BE2C (cell line): ENCODE measurements at places on chromosomes 11 and 22.

GRCh38 chr11:45189230-45189629 is 42.8 kb downstream of the PRDM11 start:
- no peak for DNase-seq

GRCh38 chr11:413120-414081 is 1.4 kb downstream of the SIGIRR start:
- no peak for DNase-seq

DNA sequence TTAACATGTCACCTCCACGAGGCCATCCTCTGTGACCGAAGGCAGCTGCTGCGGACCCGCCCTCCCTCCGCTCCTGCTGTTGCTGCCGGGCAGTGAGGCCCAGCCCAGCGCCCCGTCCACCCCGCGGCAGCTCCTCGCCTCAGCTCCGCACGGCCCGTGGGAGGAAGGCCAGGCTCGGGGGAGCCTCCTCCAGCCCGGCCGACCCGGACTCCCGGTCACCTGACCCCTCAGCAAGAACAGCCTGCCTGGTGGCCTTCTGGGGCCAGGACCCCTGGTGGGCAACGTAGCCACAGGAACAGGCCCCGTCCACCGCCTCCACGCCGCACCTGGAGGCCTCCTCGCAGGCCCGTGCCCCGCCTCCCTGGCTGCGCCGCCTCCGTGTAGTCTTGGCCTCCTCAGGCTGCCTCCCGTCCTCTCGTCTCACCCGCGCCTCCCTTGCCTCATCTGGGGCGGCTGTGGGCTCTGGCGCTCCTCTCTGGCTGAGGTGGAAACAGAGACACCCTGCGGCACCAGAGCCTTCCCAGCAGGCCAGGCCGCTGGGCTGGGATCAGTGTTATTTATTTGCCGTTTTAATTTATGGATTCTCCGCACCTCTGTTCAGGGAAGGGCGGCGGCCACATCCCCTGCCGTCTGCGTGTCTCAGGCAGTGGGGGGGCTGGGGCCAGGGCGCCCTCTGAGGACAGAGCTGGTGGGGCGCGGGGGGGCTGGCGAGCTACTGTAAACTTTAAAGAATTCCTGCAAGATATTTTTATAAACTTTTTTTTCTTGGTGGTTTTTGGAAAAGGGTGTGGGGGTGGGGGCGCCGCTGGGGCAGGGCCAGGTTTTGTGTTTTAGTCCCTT is 25.4 kb downstream of the MOB2 start:
- no peak for DNase-seq

GRCh38 chr22:44906999-44907644 is 102.7 kb downstream of the PHF21B start:
- no peak for DNase-seq

DNA sequence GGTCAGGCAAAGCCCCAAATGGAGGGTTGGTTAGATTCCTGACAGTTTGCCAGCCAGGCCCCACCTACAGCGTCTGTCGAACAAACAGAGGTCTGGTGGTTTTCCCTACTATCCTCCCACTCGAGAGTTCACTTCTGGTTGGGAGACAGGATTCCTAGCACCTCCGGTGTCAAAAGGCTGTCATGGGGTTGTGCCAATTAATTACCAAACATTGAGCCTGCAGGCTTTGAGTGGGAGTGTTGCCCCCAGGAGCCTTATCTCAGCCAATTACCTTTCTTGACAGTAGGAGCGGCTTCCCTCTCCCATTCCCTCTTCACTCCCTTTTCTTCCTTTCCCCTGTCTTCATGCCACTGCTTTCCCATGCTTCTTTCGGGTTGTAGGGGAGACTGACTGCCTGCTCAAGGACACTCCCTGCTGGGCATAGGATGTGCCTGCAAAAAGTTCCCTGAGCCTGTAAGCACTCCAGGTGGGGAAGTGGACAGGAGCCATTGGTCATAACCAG is 4.7 kb upstream of the TTC36 start:
- peak; percentile 46 for DNase-seq

GRCh38 chr22:29055192-29055830 is 6.3 kb downstream of the C22orf31 start:
- DNase-seq: no peak

DNA sequence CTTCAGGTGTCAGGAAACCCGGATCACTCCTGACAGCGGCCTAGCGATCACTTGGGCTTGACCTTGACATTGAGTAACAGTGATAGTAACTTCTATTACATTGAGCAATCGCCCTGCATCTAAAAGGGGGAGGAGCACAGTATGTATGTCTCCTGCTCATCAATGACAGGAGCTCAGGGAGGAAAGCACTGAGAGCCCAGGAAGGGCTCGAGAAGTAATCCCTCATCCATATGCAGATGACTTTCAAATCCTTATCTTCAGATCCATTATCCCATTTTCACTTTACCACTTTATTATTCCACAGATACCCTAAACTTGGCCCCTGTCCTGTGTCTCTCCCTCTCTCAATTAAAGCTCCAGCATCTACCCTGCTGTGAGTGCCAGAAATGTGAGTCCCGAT is 47.8 kb downstream of the ABTB2 start:
- no peak for DNase-seq

GRCh38 chr22:45019861-45020655 is 10.3 kb upstream of the PHF21B start:
- DNase-seq: no peak

DNA sequence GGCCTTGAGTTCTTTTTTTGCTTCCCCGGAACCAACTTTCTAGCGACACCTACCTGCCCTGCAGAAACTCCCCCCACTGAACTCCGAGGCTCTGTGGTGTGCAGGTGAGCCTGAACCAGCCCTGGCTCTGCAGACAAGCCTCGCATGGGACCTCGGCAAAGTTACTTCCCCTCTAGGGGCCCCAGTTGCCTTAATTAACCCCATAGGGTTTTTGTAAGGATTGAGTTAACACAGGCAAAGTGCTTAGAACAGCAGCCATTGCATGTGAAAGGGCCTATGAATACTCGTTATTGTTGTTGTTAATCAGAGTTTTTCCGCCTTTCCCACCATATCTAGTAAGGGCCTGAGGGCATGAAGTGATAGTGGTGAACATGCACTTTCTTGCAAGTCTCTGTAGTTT is 12.6 kb upstream of the SYT13 start:
- DNase-seq: no peak

GRCh38 chr11:74714904-74715303 is 16.3 kb downstream of the CHRDL2 start:
- no peak for DNase-seq

GRCh38 chr22:28241656-28242290 is 322.7 kb upstream of the PITPNB start:
- peak; percentile 44 for DNase-seq

DNA sequence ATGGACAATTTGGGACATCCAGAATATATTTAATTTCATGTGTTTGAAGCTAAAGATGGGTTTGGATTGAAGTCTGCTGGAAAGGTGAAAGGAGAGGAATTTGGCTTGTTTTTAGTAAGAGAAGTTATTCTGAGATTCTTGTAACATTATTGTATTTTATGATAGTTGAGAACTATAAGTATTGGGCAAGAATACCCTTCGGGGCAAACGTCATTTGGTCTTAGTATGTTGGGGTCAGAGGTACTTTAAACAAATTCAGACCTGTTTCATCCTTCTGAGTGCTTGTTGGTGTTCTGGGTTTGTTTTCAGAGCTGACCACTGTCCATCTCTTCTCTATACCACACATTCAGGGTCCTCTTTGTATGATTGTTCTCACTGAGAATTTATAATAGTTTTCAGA is 19.5 kb downstream of the PANX1 start:
- no peak for DNase-seq

DNA sequence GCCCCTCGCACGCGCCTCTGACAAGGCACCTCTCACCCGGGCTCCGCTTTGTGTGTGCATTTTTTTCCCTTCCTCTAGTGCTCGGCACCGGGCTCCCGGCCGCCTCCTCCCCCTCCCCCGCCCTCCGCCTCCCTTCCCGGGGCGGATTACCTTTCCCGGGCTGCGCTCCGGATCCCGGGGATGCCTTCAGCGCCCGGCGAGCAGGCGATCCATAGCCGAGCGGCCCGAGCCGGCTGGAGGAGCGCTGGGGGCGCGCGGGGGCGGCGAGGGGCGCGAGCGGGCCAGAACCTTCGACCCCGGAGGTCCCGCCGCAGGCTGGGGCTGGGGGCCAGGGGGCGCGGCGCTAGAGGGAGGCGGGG is 282 bp downstream of the MPPED2 start:
- no peak for DNase-seq

DNA sequence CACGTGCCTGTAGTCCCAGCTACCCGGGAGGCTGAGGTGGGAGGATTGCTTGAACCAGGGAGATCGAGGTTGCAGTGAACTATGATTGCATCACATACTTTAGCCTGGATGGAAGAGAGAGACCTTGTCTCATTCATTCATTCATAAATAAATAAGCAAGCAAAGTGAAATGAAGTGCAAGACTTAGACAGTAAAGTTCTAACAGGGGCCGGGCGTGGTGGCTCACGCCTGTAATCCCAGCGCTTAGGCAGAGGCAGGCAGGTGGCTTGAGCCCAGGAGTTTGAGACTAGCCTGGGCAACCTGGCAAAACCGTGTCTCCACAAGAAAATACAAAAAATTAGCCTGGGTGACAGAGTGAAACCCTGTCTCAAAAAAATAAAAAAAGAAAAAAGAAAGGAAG is 1.6 kb upstream of the ZNF280A start:
- no peak for DNase-seq

DNA sequence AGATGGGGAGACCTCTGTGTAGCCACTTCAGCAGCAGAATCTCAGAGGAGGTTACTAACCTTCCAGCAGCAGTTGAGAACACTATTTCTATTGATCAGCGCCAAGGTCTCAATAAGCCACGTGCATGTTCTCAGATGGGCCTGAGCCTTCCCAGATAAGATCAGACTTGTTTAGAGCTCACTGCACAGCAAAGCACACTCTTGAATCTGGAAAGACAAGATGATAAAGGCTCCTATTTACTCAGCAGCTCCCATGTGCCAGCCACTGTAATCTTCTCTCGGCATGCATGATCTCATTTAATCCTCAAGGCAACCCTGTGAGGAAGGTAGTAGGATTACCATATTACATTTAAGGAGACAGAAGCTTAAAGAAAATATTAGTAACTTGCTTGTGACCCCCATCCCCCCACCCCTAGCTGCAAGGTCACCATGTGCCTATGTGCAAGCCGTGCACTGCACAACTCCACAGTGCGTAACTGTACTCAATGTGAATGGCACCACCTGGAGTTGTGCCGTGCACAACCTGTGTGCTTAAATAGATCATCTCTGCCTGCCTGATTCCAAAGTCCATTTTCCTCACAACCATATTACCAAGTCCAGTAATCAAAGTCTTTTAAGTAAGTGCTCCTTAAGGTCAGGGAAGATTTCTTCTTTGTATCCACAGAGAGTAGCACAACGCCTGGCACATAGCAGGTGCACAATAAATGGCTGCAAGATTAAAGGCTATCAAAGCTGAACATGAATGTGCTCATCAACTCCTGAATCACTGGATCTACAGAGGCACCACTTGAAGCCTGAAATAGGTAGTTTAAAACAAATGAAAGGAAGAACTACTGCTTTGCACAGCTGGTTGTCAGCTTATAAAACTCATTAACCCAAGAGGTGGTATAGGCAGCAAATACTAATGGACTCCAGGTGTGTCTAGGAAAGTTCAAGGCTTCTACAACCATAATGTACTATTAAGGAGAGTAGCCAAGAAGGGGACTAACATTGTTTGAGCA is 293.8 kb downstream of the BUD13 start:
- no peak for DNase-seq

GRCh38 chr11:92681586-92681985 is 287.9 kb upstream of the MTNR1B start:
- no peak for DNase-seq

DNA sequence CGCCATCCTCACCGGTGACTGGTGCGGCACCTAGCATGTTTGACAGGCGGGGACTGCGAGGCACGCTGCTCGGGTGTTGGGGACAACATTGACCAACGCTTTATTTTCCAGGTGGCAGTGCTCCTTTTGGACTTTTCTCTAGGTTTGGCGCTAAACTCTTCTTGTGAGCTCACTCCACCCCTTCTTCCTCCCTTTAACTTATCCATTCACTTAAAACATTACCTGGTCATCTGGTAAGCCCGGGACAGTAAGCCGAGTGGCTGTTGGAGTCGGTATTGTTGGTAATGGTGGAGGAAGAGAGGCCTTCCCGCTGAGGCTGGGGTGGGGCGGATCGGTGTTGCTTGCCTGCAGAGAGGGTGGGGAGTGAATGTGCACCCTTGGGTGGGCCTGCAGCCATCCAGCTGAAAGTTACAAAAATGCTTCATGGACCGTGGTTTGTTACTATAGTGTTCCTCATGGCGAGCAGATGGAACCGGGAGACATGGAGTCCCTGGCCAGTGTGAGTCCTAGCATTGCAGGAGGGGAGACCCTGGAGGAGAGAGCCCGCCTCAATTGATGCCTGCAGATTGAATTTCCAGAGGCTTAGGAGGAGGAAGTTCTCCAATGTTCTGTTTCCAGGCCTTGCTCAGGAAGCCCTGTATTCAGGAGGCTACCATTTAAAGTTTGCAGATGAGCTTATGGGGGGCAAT is 1.1 kb downstream of the NEAT1 start:
- no peak for DNase-seq

DNA sequence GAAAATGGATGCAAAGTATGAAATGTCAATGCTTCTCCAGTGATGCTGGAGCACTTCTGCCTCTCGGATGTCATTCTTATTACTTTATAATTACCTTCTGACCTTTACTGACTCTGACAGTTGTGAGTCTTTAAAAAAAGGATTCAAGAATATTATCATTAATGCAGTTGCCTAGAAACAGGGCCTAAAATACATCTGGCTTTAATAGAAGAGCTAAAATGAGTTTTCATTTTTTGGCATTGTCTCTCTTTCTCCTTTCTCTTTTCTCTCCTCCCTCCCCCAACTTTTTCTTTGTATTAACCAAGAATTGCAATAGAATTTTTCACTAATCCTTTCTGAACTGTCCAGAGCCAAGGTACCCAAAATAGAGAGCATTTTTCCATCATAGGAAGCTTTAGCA is 45.9 kb downstream of the FDX1 start:
- no peak for DNase-seq

DNA sequence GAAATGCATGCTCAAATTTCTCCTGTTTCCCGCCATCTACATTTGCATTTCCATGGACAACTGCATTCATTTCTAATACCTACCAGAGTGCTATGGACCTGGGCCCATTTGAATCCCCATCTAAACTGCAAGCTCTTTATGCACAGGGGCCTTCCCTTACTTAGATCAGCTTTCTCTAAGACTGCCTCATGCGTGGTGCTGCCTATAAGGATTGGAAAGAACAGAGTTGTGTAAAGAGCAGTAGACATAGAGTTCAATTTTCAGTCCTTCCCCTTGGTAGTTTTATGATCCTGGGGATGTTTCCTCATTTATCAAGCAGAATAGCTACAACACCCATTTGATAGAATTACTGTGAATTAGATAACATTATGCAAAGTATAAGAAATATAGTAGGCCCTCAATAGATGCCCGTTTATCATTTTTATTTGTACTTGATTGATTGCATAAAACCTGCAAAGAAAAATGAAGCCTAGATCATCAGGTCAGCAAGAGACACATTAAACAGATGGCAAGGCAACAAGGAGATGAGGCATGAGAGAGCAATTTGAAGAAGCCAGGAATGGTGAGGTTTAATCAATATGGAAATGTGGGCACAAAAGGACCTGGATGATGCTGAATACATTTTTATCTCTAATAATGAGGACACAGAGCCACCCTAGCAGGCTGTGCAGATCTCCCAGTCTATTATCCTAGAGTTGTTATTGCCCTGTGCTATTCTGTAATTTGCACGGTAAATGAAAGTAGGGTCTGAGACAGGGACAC is 359.7 kb downstream of the FAM181B start:
- DNase-seq: no peak

- no peak for DNase-seq
Measured at GRCh38 chr11:8256271-8257002, 7.2 kb downstream of the LMO1 start.

- no peak for DNase-seq
Measured at GRCh38 chr22:49657974-49658590, 169.6 kb downstream of the BRD1 start.
